ENCODE measurements at places on chromosomes 4 and X.

- DNase-seq: no peak
Observed at GRCh38 chr4:41873380-41874295, 61.6 kb upstream of the TMEM33 start.

DNA sequence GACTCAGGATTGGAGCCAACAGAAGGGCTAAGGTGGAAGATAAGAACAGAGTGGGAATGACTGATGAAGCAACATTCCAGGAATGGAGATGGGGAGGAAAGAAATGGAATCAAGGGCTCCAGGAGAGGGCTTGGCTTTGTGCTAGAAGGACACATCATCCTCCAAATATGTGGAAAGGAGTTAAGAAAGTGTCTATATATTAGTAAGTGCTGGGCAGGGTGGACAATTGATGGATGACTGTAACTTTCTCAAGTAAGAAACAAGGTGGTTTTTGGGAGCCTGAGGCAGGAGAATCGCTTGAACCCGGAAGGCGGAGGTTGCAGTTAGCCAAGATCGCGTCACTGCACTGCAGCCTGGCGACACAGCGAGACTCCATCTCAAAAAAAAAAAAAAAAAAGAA is 71.6 kb upstream of the NFKB1 start:
- DNase-seq: no peak

GRCh38 chr4:148090503-148091476 is 351.4 kb downstream of the NR3C2 start:
- DNase-seq: no peak

- no peak for DNase-seq
Observed at GRCh38 chrX:107769581-107770317, 5.8 kb downstream of the TSC22D3 start.
